NCI-H1436 treated with DMSO at 0.1 percent for 48 hours (cell line): ENCODE measurements at places on chromosomes 2 and 18.

DNA sequence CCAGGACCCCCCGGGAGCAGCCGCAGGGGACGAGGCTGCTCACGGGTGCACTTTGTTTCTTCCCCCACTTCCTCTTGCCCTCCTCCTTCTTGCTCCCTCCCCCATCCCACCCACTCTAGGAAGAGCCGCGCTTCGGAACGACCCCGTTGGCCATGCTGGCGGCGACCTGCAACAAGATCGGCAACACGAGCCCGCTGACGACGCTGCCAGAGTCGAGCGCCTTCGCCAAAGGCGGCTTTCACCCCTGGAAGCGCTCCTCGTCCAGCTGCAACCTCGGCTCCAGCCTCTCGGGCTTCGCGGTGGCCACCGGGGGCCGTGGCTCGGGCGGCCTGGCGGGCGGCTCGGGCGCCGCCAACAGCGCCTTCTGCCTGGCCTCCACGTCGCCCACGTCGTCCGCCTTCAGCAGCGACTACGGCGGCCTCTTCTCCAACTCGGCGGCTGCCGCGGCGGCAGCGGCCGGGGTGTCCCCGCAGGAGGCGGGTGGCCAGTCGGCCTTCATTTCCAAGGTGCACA is 1.3 kb downstream of the SP9 start:
- DNase-seq: no peak

GRCh38 chr2:7902251-7902765 is 779.5 kb upstream of the ID2 start:
- no peak for DNase-seq

DNA sequence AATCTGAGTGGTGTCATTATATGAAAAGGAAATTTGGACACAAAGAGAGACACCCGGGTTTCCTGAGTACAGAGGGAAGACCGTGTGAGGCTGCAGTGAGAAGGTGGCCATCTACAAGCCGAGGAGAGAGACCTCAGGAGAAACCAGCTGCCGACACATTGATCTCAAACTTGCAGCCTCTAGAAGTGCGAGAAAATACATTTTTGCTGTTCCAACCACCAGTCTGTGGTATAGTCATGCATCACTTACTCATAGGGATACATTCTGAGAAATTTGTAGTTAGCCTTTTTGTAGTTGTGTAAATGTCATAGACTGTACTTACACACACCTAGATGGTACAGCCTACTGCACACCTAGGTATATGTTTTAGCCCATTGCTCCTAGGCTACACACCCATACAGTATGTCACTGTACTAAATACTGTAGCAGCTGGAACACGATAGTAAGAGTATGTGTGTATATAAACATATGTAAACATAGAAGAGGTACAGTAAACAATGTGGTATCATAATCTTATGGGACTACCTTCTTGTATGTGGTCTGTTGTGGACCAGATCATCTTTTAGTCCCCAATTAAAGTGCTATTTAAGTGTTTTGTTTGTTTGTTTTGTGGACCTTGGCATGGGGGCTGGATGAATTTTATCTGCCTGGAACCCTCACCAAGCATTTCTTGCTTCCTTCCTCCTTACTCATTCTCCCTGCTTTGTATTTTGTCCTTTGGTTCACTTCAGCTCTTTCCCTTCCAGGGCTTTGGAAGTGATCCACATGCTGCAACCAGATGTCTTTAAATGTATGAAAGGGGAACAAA is 38.3 kb upstream of the SESTD1 start:
- no peak for DNase-seq

GRCh38 chr2:20829861-20830260 is 7.0 kb upstream of the LDAH start:
- DNase-seq: no peak

DNA sequence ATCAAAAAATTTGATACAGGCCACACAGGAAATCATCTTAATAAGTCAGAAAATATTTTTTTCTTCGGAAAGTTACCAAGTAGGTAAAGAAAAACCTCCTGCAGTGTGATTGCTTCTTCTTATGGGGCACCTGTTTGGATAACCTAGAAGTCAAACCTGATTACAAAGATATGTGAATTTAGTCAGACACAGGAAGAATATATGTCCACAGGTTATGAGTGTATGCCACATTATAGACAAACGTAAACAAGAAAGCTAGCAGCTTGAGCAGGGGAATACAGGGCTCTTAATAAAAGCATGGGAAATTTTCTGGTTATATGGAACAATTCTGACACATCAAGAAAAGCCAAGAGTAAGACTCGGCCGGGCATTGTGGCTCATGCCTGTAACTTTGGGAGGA is 35.8 kb upstream of the MTCL1 start:
- no peak for DNase-seq

GRCh38 chr18:23861326-23861725 is 153.2 kb upstream of the TTC39C start:
- DNase-seq: no peak
